Jurkat, Clone E6-1 (cell line): ENCODE measurements at places on chromosomes 2 and 18.

DNA sequence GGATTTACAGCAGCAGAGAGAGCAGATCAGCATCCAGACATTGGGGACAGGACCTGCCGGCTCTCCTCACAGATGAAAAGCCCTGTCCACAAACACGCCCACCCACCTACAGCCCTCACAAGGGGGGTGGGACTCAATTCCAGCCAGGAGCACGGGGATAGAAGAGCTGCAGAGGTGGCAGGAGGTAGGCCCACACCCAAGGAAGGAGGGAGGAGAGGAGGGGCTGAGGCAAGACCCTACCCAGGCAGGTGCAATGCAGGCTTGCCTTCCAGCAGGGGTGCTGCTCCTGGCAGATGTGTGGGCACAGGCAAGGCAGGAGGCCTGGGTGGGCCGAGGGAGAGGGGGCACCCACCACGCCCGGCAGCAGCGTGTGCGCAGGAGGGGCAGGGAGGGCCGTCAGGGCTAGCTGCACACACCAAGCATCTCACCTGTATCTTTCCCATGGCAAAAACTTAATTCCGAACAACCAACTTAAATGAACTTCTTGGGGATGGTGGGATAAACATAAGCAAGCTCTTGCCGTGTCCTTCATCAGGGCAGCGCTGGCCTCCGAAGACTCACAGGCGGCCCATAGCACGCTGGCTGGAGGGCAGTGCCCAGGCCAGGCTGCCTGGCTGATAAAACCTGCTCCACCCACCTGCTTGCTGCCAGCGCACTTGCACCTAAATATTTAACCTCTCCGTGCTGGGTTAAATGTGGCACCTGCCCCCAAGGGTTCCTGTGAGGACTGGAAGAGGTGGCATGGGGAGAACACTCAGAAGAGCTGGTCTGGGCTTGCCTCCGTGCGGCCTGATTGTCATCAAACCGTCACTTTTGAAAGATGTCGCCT is 219.5 kb downstream of the HDAC4 start:
- no peak for DNase-seq

- DNase-seq: no peak
Measured at GRCh38 chr2:218816561-218817011, 15.0 kb downstream of the PRKAG3 start.

DNA sequence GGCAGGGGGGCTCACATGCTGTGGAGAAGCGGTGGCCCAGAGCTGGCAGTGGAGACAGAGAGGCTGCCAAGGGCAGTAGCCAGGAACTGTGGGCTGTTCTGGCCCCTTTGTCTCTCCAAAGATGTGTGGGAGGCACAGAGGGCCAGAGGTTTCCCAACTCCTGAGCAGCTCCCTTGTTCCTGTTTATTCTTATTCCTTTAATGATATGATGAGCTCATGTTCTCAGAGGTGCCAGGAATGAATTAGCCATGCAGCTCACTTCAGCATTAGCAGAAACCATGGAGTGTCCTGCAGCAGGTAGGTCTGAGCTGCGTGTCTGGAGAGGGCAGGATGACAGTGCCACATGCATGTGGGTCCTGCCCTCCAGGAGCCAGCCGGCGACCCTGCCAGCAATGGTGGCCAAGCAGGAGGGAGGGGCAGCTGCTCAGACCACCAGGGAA is 77.9 kb upstream of the FZD7 start:
- no peak for DNase-seq

- DNase-seq: peak; percentile 86
Measured at GRCh38 chr2:177552422-177553175, 160.0 kb downstream of the AGPS start.

DNA sequence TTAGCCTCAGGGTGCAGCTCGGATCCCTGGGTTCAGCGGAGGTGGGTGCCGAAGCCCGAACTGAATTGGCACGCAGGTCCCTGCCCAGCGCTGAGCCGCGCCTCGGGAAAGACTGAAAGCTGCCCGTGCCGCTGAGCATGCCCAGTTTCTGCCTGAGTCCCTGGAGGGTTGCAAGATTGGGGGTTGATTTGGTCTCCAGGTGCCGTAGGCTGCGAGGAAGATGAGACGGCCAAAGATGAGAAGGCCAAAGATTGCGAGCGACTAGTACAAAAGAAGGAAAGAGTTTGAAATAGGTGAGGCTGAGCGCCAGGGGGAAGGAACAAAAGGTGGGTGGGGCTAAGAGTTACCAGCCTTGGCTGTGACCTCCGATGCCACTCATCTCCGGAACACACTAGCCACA is 852 bp upstream of the KCNH7 start:
- DNase-seq: no peak

DNA sequence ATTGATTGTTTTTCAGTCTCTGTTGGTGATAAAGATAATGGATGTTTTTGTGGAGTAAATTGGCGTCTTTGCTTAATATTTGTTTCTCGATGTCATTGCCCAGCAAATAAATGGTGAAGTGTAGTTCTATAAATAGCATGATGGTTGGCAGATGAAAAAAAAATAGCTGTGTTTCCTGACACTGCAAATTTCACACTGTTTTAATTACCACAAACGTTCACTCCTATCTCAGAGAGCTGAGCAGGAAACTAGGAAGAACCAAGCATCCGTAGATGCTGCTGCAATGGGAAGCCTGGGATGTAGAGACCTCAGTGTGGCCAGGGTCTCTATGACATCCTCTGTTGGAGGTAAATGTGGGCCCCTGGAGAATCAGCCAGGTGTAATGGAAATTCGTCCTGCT is 183.2 kb downstream of the CYRIA start:
- peak; percentile 57 for DNase-seq

DNA sequence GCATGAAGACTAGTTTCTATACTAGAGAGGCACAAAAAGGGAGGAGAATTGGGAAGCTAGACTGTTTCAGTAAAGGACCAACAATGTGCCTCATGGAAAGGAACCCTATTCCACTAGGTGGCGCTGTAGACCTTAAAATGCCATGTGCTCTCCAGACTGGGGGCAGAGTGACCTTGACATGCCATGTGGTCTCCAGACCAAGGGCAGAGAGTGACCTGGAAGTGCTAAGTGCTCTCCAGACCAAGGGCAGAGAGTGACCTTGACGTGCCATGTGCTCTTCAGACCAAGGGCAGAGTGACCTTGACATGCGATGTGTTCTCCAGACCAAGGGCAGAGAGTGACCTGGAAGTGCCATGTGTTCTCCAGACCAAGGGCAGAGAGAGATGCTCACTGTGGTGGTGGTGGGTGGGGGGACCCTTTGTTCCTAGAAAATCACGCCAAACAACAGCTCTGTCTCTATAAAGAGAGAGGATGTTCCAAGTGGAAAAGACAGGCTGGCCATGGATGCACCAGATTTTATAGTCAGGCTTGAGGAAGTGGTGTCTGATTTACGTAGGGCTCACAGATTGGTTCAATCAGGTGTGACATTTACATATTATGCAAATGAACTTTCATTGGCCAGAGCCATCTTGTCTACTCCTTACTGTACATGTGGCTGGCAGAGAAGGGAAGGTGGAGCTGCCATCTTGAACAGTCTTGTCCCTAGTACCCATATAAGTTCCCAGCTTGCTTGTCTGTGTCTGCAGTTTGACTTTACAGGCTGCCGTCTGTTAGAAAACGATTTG is 344.0 kb upstream of the DDX18 start:
- peak; percentile 69 for DNase-seq

DNA sequence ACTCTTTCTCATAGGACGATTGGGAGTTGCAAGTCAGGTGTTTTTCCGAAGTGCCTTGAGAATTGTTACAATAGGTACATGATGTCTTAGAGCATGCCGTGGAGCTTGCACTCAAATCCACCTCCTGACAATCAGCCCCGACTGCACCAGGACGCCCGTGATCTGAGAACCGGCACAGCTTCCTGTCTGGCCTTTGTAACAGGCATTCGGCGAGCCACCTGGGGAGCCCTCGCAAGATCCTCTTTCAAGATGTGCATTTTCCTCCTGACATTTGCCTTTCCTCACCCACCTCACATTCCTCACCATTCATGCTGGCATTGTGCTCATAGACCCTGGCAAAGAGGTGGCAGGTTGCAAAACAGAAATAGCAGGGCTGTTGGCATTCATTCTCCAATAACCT is 427.3 kb downstream of the GALR1 start:
- DNase-seq: peak; percentile 17

DNA sequence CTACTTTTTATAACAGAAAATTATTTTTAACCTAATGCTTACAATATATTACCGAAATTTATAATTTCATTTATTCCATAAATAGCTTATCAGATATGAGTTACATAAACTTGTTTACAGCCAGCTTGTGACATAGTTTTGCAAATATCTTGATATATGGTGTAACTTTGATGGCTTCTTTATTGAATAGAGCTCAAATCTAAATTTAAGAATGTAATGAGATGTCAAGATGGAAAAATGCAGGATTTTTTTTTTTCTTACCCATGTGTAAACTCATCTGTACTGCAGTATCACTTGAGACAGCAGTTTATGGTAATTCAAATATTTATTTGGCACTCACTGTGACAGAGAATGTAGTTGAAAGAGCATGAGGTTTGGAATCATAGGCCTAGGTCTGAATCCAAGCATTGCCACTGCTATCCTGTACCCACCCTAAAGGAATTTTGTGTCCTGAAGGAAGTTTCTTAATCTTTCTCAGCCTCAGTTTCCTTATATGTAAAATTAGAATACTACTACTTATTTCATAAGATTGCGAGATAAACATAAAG is 3.8 kb downstream of the CREB1 start:
- no peak for DNase-seq

DNA sequence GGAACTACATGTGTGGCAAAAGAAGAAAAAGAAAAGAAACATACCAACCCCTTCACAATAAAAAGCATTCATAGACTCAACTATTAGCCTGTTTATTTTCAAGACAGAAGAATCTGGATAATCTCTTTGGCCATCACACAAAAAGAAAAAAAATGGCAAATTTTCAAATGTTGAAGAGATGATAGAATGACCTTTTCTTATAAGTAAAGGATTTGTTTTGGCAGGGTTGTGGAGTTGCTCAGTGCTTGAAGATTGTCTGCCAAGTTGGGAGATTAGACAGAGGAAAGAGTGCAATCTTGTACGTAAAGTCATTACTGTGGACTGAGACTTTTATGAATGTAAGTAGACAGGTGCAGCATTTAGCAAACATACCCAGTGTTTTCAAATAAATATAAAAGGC is 18.5 kb upstream of the FAM171B start:
- DNase-seq: no peak

GRCh38 chr2:179340678-179341077 is 76.0 kb upstream of the SESTD1 start:
- no peak for DNase-seq

DNA sequence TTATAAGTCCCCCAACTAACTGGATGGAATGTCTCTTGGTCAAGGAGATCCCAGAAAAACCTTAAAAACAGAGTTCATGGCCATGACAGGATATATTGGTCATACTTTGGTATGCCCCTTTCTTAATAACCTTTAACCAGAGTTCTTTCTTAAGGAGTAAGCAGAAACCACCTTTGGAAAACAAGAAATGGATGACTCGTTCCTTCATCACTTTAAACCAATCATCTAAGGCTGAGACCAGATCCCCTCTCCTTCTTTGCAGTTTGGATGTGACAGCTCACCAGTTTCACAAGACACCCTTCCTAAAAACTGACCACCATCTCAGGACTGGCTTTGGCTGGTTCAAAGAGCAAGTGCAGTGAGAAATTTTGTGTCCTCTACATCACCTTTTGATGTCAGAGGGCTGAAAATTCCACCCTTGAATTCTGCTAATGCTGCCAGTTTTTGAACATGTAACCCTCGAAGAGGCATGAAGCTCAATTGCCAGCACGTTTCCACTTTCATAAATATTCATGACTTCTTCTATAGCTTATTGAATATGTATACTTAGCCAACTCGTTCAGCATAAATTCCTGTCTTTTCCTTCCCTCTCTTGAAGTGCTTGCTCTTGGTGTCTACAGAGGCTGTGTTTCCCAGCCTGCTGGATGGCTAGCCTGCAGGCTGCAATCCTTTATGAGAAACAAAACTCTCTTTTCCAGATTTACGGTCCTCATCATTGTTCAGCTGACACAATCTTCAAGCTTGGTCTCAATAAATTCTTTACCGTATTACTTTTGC is 1323.5 kb upstream of the TMEFF2 start:
- no peak for DNase-seq

DNA sequence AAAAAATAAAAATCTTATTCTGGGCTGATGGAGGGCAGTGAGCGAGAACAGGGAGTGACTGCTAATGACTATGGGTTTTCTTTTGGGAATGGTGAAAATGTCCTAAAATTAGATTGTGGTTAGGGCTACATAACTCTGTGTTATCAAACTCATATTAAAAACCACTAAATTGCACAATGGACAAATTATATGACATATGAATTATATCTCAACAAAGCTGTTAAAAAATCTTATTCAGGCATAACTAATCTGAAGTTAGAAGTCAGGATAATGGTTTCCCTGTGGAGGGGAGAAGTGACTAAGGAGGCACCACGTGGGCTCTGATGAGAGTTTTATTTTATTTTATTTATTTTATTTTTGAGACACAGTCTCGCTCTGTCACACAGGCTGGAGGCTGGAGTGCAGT is 32.1 kb upstream of the DPP4 start:
- no peak for DNase-seq

- no peak for DNase-seq
Measured at GRCh38 chr2:2889646-2890045, 488.0 kb downstream of the EIPR1 start.

DNA sequence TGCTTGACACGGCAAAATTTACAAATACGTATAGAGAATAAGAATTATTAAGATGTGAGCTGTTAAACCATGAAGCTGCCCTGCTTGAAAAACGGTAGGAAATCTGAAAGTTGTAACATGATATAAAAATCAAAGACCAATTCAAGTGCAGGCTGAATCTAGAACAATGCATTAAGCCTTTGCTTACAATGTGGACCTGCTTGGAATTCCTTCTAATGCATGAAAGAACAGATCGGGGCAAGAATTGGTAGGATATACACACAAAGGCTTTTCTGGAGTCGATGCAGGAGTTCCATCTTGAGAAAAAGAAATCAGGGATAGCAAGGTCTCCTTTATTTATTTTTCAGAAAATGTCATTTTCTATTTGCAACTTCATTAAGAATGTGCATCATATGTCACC is 136.8 kb downstream of the DLGAP1 start:
- no peak for DNase-seq

DNA sequence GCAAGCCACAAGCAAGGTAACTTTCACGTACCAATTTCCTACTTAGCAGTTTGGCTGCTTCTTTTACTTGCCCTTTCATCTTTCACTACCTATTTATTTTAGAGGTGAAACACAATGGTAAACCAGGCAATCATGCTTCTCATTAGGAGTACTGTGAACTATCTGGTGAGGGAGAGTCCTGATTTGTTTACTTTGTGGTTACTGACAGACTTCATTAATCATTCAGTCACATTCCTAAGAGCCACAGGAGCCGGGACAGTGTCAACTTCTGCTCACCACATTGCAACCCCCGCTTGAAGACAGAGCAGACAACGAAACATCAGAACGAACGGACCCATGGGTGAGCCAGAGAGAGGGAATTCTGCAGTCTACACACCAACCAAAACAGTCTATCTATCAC is 28.8 kb downstream of the TUBB6 start:
- no peak for DNase-seq

DNA sequence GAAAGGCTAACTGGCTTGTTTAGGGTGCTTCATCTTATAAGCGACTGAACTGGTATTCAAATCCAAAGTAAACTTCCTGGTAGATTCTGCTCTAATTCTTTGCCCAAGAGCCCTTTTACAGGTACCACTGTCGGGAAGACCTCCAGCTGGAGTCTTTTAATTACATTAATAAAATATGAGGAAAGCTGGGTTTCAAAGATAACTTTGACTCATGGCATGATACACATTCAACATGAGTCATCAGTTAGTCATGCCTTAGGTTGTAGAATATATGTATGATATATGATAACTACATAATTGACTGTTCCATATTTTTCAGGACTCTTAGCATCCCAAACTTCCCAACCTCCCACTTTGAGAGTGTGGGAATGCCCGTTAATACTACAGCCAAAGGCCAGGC is 32.3 kb downstream of the ZCCHC2 start:
- DNase-seq: no peak
